ENCODE measurements at places on chromosomes 1 and 21.

GRCh38 chr1:159653201-159653600, 61.2 kb downstream of the CRP start:
- DNase-seq, result peak; percentile 59

GRCh38 chr1:4106731-4107130, 206.7 kb upstream of the C1orf174 start:
- DNase-seq, result no peak

- peak; percentile 68 for DNase-seq
These were observed 2.4 kb downstream of the HMGB4 start for GRCh38 chr1:33866281-33866680.

GRCh38 chr1:166029196-166029945, 137.4 kb downstream of the FAM78B start:
- no peak for DNase-seq

GRCh38 chr1:175319912-175320230, 127.3 kb upstream of the KIAA0040 start:
- no peak for DNase-seq

- DNase-seq, result no peak
These were observed 42.1 kb downstream of the DMRTB1 start for GRCh38 chr1:53501065-53502005.

DNA sequence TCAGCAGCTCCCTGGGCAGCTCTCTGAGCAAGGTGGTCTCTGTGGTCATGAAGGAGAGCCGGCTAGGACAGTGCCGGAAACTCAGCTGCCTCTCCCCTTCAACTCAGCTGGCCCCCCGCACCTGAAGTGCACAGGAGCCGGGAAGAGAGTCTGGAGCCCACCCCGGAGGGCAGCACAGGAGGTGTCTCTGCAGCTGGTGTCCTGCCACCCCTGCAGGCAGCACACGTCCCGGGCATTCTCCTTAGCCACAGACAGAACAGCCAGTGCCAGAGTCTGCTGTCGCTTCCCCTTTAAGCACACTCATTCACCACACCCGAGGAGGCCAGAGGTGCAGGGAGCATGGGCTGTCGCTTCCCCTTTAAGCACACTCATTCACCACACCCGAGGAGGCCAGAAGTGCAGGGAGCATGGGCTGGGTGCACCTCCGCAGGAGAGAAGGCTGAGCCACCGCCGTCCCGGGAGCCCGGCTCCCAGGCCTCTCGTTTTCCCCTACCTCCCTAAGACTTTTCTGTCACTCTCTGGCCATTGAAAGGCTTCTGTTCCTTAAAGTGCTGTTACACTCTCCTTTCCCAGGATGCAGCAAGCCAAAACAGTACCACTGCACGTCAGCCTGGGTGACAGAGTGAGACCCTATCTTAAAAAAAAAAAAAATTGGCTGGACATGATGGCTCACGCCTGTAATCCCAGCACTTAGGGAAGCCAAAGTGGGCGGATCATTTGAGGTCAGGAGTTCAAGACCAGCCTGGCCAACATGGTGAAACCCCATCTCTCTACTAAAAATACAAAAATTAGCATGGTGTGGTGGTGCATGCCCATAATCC, 16.9 kb upstream of the SAMD11 start:
- peak; percentile 40 for DNase-seq

DNA sequence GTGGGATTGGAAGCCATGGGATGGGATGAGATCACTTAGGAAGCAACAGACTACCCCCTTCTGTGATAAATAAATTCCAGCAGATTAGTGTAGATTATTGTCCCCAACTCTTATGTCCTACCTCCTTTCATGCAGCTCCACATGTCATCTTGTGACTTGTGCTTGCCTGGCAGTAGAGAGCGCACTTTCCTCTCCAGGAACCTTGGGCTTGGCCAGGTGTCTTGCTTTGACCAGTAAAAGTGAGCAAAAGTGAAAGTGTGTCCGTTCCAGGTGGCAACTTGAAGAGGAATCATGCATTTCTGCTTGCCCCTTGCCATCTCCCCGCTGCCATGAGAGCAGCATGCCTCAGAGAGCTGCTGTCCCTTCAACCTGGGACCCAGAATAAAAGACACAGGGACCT, 122.9 kb upstream of the ERG start:
- DNase-seq, result no peak

DNA sequence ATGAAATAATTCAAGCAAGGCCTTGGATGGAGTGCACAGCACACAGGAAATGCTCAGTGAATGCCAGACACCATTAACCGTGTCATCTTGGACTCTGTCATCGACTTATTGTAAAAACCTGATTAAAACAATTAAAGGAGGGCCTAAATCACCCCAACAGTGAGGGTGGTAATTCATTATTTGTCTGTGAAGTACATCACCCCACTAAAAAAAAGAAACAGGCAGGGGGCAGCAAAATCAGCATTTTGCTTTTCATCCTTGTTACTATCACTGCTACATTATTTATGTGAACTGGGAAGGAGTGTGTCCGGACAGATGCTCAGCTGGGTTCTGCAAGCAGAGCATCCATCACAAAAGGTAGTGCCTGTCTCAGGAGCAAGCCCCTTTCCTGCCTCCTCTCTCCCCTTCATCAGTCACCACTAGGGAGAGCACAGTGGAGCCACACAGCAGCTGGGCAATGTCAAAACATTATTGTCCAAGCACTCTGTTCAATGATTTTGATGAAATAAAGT, 98.5 kb downstream of the RERE start:
- peak; percentile 22 for DNase-seq

DNA sequence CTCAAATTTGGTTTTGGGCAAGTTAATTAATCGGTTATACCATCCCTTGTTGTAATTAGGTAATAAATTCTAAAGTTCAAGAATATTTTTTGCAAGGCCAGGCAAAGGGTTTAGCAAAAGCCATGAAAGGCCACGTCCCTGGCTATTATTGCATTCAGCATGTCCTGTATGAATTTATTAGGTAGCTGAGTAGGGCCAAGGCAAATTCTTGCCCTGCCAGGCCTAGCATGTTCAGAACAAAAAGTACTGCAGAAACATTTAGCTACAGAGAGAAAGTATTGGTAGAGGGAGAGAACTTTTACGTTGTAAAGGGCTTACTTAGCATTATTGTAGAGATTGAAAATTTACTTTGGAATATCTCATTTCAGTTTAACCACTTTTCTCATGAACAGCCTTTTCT, 94.4 kb downstream of the PATJ start:
- no peak for DNase-seq

DNA sequence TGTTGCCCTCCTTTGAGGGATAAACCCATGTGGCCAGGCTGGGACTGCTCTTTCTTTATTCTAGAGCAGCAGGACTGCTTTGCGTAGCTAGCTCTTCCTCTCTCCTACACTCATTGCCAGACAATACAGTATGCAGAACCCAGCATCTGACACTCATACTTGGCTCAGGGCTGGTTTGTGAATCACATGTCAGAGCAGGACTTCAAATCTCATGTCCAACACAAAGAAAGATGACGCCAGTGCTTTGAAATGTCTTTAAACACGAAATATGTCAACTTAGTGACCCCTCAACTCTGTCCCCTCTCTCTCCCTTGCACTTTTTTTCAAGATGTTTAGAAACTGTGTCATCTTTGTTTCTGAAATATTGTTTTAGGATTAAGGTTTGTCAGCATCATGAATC, 135.0 kb downstream of the TGFB2 start:
- DNase-seq, result peak; percentile 92

- no peak for DNase-seq
These were observed 82.0 kb downstream of the OLFML3 start for GRCh38 chr1:114061121-114061830.

DNA sequence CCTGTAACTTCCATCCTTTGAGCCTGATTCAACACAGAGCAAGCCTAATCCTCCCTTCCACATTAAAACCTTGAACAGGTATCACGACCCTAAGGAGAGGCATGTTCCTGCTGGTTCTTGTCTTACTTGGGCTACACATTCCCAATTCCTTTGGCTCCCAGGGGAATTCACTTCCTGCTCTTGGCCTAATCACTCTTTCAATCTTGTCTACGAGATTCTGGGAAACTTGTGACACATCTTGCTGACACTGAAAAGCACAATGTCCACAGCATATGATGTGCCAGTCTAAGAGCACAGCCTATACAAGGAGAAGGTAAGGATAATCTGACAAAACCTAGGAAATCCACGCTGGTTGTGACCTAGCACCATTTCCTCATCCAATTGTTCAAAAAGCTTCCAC, 163.9 kb downstream of the GABPA start:
- peak; percentile 24 for DNase-seq

DNA sequence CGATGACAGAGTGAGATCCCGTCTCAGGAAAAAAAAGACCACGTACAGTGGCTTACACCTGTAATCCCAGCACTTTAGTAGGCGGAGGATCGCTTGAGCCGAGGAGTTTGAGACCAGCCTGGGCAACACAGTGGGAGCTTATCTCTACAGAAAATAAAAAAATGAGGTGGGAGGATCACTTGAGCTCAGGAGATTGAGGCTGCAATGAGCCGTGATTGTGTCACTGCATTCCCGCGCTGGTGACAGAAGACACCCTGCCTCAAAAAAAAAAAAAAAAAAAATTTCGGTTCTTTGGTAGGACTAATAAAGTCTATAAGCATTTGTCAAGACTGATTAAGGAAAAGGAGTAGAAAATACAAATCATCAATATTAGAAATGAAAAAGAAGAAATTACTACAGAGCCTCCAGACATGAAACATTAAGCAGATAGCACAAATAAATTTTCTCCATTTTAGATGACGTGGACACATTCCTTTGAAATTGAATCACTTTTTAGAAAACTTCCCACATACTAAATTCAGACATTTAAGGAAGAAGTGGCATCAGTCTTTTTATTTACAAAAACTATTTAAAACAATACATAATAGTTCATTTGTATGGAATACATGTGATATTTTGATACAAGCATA, 30.4 kb downstream of the MORC3 start:
- peak; percentile 71 for DNase-seq

DNA sequence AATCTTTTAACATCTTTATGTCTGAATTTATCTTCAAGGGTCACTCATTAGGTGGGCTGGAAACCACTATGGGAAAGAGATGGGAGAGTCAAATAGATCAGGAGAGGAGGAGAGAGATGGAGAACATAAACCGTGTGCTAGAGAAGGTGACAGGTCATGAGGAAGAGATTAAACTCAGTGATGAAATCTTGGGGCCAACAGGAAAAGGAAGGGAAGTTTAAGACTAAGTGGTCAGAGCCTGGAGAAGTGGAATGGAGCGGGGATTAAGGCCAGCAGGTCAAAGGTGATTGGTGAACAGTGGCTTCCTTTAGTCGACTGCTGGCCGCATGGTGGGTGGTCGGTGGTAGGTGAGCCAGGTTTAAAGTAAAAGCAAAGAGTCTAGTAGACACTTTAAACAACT, 169.3 kb upstream of the IVNS1ABP start:
- DNase-seq, result no peak

GRCh38 chr21:37765221-37765900, 150.9 kb downstream of the KCNJ6 start:
- DNase-seq, result no peak

DNA sequence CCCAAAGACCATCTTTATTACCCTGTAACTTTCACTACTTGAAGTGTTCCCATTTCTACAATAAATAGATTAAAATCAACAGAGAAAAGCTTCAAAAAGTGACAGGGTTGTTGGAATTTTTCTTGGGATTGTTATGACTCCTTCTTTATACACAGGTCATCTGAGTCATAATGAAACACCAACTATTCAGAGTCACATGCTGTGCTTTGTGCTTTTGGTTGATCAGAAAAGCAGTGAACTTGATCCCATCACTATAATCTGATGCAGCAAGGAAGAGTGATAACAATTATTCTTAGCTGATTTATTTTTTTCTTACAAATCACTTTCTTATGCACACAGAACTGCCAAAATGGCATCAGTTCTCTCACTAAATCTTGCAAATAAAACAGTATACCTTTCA, 422.9 kb downstream of the PTBP2 start:
- DNase-seq, result peak; percentile 77

GRCh38 chr1:57340334-57341070, 83.4 kb downstream of the DAB1 start:
- DNase-seq, result no peak

DNA sequence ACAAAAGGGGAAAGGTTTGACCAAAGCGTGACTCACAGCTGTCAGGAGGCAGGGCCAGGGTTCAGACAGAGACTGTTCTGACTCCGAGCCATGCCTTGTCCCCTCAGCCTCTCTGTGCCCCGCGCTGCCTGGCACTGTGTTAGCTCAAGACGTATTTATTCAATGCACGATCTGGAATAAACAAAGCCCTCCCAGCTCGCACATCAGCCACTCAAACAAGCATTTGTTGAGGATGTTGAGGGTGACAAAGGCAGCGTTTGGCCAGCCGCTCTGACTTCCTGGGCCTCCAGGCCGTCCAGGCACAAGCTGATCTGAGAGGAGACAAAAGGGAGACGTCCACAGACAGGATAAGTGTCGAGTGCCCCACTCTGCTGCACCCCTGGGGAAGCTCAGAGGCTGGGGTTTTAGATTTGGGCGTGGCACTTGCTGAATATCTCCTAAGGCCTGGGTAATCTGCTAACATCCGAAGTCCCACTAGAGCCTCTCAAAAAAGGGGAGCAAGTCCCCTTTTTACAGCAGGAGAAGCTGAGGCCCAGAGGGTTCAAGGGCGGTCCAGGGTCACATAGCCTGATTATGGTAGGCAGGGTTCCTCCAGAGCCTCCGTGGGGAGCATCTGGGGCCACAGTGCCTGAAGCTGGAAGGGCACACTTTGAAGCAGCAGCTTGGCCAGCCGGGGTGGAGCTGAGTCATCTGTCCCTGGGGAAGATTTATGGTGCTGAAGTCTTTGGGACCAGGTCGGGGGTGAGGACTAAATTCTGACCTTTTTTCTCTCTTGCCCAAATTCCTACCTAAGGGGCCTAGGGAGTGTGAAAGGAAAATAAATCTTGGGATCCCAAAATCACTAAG, 95.9 kb downstream of the SPSB1 start:
- peak; percentile 54 for DNase-seq

GRCh38 chr21:27201197-27201596, 234.3 kb upstream of the ADAMTS5 start:
- peak; percentile 39 for DNase-seq

DNA sequence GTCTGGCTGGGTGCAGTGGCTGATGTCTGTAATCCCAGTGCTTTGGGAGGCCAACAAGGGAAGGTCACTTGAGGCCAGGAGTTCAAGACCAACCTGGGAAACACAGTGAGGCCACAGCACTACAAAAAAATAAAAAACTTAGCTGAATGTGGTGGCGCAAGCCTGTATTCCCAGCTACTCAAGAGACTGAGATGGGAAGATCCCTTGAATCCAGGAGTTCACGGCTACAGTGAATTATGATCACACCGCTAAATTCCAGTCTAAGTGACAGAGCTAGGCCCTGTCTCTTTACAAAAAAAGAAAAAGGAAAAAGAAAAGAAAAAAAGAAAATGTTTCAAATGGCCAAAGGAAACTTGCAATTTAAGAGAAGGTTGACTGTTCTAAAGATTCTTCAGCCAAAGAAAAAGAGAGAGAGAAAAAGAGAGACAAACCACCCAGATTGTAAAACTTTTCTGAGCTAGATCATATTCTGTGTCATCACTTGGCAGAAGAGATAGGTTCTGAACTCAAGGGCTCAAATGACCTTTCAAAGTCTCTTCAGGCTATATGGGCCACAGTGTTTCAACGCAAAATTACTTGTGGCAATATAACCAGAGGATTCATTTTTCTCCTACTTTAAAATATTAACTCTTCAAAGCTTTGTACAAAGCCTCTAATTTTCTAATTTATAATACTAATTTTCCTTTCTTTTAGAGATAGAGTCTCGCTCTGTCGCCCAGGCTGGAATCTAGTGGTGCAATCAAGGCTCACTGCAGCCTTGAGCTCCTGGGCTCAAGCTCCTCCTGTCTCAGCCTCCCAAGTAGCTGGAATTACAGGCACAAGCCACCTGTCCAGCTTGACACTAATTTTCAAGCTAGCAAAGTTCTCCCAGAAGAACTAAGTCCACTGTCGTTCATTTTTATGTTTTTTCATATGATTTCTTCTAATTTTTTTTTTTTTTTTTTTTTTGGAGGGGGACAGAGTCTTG, 20.5 kb downstream of the ARID4B start:
- DNase-seq, result no peak

- no peak for DNase-seq
These were observed 23.1 kb downstream of the C21orf91 start for GRCh38 chr21:17796037-17796403.

All from fibroblast of the aortic adventitia (primary cell).